Caudate nucleus (tissue), 63 donors: ENCODE measurements at places on chromosomes 1 and 21.

DNA sequence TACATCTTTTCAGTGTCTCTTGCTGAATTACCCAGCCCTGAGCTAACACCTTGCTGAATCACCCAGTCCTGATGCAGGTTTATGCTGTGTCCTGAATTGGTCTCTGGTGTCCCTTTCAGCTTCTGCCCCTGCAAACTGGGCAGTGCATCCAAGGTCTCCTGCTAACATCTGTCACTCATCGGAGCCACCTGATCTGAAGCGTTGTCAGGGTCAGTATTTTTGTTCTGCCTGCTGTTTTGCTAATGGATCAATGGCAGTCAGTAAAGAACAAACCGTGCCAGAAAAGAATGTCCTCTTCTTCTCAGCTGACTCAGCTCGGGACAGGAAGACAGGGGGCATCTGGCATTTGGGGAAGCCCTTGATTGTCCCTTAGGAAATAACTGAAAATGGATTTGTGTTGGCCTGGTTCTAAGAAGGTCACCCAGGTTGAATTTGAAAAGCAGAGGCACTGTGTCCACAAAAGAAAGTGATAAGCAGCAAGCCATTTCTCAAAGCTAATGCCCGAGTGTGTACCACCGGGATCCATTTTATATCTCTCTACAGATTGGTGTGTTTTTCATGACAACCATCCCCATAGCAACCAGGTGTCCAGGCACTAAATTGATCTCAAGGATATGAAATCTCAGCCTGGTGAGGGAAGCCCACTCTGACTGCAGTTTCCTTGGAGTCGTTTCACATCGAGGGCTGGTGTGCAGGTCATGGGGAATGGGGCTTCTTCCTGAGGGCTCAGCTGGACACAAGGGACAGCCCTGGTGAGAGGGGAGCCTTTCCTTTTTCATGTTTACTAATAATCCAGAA lies 109.7 kb upstream of the IRF2BP2 start:
- no peak for DNase-seq

DNA sequence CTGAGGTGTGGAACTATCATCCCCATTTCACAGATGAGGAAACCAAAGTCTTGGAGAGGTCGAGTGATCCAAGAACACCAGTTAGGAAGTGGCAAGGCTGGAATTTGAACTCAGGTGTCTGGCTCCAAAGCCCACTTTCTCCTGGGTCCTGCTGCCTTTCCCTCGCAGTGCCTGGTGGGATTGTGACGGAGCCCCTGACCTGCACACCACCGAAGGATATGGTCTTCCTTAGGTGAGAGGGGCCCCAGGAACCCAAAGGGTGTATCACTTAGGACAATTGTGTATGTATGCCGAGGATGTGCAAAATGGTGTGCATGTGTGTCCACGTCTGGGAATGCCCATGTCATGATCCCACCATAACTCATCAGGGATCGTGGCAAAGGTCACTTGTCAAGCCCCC lies 392.7 kb downstream of the MATN1 start:
- DNase-seq, result no peak

- DNase-seq, result no peak
Observed at GRCh38 chr1:57898531-57898930, 474.7 kb upstream of the DAB1 start.

DNA sequence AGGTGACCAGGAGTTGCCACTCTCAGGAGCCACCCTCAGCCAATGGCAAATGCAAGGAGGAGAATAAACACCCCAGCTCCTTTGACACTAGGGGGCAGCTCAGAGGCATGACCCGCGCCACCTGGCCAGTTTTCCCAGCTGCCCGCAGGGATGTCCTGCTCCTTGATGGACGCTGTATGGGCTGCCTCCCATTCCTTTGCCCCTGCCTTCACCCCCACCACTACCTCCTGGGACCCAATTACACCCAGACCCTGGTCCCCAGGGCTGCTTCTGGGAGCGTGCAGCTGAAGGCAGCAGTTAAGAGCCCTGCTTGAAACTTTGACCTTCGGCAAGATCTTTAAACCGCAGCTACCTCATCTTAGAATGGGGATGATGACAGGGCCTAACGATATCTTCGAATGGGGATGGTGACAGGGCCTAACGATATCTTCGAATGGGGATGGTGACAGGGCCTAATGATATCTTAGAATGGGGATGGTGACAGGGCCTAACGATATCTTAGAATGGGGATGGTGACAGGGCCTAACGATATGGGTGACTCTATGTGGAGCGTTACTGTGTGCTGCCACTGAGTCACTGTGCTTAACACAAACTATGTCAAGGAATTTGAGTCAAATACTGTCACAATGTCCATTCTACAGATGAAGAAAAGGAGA lies 163.0 kb upstream of the KAZN start:
- no peak for DNase-seq

DNA sequence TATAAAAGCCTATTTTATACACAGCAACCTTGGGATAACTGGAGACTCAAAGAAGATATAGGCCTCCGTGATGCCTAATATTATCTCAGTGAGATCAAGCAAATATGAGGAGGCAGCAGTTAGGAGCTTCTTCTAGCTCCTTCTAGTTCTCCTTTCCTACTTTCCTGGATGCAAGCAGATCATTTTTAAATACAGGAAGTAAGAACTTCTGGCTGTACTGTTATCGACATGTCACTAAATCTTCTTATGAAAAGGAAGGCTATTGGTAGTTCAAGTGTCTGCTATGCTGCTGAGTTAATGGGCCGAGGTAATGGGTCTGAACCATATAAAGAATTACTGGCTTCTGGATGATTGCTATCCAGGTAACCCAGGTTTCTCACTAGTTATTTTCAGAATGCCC lies 15.9 kb downstream of the HSPA13 start:
- no peak for DNase-seq

DNA sequence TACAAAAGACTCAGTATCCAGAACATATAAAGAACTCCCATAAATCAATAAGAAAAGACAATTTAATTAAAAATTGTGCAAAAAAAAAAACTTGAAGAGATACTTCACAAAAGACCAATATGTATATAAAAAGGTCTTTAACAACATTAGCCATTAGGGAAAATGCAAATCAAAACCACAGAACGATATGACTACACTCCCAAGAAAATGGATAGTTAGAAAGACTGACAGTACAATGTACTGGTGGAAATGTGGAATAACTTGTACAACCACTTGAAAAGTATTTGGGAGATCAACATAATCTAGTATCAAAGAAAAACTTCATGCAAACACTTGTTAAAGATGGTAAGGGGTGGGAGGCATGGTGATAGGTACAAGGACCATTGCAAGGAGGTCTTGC lies 3.9 kb upstream of the CLCA1 start:
- DNase-seq, result no peak

DNA sequence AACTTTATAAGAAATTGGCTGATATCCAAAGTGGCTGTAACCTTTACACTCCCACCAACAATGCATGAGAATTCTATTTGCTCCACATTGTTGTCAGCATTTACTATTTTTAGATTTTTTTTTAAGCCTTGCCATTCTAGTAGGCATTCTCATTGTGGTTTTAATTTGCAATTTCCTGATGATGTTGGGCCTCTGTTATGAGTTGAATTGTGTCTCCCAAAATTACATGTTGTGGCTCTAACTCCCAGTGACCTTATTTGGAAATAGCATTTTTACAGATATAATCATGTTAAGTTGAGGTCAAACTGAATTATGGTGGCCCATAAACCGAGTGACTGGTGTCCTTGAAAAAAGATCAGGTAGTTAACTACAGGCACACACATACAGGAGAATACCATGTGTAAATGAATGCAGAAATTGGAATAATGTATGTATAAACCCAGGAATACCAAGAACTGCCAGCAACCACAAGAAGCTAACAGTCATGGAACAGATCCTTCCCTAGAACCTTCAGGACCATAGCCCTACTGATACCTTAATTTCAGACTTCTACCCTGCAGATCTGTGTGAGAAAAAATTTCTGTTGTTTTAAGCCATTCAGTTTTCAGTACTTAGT lies 348.8 kb upstream of the DAB1 start:
- no peak for DNase-seq

GRCh38 chr21:17082843-17083483 lies 429.9 kb upstream of the CXADR start:
- no peak for DNase-seq

DNA sequence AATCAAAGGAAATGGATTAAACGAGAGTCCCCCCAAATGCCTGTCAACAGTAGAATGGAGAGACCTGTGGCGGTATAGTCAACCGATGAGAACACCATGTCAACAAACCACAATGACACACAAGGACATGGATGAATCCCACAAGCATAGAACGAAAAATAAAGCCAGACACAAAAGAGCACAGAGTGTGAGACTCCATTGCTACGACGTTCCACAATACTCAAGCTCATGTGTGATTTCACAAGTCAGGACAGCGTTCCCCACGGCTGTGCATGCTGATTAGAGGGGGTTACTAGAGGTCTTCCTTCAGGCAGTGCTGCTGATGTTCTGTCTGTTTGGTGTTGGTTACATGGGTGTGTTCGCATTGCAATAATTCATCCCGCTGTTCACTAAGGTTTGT lies 5.8 kb upstream of the PLA2G2D start:
- DNase-seq, result no peak

- DNase-seq, result no peak
Observed at GRCh38 chr1:110185181-110185580, 24.9 kb upstream of the KCNC4 start.

DNA sequence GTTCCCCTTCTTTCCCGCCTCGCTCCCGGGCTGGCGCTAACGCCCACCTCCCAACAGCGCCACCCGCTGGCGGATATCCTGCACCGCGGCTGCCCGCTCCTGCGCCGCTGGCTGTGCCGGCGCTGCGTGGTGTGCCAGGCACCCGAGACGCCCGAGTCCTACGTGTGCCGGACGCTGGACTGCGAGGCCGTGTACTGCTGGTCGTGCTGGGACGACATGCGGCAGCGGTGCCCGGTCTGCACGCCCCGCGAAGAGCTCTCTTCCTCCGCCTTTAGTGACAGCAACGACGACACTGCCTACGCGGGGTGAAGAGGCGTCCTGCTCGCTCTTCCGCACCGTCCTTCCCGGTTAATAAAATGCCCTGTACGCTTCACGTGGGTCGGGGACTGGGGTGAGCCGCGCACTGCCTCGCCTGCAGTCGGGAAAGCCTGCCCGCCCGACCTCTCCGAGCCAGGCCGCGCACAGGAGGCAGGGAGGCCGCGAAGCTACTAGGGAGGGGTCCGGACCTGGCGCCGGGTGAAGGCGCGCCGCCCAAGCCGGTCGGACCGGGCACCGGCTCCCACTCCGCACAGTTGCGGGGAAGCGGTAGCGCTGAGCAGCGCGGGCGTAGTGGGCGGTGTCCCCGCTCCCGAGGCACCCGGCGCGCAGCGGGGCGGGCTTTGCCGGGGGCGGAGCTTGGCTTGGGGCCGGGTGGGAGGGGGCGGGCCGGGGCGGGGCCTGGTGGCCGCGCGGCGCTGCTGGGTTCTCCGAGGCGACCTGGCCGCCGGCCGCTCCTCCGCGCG lies at the start of gene ADAM15:
Gene ADAM15 (plus strand): TSS at position 757 of the 782 bp plus-strand sequence. CDS start 71 bp downstream, outside the sequence.
- no peak for DNase-seq

DNA sequence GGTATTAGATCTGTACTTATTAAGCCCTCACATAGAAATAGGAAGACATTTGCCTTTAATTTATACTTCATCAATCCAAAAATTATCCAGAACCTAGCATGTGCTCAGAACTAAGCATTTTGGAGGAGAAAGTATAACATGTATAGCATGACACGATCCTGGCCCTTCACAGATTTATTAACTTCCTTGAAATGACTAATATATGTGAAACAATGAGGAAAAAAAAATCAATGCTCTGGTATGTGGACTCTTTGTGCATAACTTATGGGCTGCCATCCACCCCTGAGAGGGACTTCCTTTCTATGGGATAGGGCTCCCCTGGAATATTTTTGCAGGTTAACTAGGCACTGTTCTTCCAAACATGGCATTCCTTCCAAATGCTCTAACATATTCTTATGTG lies 36.6 kb downstream of the CCDC185 start:
- DNase-seq, result no peak

DNA sequence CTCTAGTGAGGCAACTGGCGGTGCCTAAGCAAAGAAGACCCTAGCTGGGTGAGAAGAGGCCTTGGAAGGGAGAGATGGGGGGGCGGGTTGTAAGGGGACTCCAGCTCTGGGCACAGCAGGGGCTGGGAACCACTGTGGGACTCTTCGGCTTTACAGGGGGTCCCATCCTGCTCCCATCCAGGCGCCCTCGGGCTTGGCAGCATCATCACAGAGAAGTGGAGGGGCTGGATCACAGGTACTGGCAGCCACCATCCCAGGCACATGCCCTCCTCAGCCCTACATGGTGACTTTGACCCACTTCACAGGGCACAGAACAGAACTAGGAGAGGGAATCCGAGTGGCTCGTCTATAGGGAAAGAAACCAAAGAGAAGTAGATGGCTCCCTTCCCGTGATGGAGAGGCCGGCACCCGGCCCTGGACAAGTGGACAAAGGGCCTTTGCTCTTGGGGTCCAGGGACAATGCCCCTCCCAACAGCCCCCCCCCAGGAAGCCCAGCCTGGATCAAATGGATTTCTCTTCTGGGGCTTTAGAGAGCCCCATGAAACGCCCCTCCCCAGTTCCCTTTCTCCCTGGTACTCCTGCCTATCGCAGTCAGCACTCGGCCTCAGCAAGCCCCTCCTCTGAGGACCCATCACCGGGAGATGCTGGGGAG lies 54.0 kb upstream of the ECE1 start:
- DNase-seq, result no peak

DNA sequence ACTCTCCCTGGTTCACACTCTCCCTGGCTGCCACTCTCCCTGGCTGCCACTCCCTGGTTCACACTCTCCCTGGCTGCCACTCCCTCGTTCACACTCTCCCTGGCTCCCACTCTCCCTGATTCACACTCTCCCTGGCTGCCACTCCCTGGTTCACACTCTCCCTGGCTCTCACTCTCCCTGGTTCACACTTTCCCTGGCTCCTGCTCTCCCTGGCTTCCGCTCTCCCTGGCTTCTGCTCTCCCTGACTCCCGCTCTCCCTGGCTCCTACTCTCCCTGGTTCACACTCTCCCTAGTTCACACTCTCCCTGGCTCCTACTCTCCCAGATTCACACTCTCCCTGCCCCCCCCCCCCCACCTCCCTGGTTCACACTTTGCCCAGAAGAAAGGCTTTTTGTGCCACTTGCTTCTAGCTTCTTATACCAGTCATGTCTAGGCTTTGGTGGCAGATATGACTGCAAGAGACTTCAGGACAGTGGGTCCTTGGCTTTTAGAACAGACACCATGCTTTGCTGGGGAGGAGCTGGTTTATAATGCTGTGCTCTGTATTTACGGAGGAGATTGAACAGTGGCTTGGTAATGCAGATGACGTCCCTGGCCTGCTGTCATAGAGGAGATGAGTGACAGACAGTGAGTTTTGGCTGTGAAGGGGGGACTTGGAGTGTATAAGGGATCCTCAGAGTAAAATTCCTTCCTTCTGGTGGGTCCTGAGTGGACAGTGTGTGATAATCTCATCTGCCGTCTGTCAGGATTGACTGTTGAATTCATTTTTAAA lies 17.0 kb downstream of the COQ8A start:
- no peak for DNase-seq

GRCh38 chr1:58340185-58340584 lies 206.3 kb downstream of the OMA1 start:
- no peak for DNase-seq
